Stimulated activated CD8-positive, alpha-beta memory T cell treated with anti-CD3 and anti-CD28 coated beads, Interleukin-15, amount 100 ng/mL, for 48 hours (primary cell): ENCODE measurements at places on chromosomes 16 and 17.

DNA sequence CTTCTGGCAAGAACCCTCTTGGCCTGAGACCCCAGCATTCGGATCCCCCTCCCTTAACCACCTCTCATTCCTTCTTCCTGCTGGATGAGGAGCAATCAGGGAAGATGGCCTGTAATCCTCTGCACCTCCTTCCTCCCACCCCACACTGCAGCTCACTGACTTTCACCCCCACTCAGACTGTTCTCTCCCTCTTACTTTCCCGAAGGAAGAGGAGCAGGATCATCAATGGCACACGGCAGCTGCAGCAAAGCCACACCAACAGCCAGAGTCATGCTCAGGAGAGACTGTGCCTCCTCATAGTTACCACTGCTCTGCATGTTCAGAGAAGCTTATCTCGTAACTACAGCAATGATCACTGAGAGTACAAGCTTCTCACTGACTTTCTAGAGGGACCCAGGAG lies 10.1 kb upstream of the TMEM101 start:
- no peak for DNase-seq

- DNase-seq, result no peak
Measured at GRCh38 chr16:2966808-2967191, 2.3 kb upstream of the PAQR4 start.

- no peak for DNase-seq
Measured at GRCh38 chr16:12061336-12062055, 85.0 kb downstream of the SNX29 start.

DNA sequence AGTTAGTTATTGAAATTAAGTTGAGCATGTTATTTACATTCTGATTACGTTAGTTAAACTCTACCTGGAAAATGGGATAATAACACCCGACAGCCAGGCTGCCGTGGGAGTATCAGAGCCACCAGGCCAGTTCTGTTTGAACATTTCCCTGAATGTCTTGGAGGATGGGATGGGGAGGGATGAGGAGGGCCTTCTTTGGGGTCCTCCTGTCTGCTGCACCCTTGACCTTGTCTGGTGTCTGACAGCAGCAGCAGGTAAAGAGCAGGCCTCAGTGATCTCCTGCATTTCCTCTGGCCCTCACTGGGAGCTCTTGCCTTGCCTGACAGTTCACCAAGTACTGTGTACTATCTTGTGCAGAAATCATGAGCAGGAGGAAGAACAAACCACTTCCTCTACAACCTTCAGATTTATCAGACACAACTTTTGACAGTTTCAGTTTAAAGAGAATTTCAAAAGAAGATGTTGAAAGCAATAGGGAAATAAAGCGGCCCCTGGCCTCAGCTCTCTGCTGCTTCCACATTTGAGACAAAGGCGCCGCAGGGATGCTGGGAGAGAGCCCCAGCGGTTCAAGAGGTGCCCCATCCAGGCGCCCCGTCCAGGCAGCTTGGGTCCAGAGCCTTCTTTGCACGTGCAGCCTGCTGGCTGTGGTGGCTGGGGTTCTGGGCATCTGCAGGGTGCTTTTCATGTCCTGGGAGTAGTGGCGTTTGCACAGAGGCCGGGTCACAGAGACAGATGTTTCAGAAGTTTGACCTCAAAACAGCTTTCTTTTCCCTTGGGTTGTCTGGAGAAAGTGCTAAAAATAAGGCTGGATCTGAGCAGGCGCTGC lies 25.3 kb downstream of the CMIP start:
- DNase-seq, result no peak

DNA sequence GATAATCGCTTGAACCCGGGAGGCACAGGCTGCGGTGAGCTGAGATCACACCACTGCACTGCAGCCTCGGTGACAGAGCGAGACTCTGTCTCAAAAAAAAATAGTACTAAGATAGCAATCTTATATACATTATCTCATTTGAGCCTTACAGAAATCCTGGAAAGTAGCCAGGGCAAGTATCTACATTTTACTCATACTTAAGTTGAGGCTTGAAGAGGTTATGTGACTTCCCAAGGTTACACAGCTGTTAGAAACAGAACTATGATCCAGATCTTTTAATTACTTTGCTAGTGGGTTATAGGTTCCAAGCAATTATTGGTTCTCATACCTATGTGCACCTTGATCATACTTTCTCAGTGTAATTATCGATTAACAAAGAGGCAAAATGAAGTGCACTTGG lies 15.4 kb downstream of the C17orf78 start:
- DNase-seq, result no peak

DNA sequence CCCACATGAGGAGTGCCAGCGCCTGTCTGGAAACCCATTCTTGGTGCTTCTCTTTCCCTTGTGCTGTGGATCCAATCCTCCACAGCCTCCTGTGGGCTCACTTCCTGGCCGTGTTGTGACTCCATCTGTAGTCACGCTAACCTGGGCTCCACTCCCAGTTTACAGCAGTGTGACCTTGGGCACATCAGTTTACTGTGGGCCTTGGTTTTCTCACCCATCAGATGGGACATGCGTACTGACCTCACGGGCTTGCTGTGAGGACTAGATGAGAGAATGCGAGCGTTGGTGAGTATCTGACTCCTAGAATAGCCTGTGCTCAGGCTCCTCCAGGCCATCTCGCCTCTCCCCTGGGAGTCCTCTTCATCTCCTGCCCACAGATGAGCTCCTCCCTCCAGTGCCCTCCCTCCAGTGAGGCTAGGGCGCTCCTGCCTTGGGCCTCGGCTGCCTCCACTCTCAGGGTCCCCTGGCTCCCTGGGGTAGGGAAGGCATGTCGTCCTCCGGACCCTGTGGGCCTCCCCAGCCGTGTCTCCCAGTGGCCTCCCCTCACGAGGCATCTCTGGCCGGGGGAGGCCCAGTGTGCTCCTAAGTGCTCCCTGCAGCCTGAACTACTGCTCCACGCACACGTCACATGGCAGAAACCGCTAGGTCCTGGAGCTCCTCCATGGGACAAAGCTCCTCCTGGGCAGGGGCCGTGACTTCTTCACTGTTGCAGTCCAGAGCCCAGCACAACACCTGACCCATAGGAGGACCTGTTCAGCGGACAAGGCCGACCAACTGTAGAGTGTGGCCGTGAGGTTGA lies 5.2 kb upstream of the FOXJ1 start:
- DNase-seq, result no peak

DNA sequence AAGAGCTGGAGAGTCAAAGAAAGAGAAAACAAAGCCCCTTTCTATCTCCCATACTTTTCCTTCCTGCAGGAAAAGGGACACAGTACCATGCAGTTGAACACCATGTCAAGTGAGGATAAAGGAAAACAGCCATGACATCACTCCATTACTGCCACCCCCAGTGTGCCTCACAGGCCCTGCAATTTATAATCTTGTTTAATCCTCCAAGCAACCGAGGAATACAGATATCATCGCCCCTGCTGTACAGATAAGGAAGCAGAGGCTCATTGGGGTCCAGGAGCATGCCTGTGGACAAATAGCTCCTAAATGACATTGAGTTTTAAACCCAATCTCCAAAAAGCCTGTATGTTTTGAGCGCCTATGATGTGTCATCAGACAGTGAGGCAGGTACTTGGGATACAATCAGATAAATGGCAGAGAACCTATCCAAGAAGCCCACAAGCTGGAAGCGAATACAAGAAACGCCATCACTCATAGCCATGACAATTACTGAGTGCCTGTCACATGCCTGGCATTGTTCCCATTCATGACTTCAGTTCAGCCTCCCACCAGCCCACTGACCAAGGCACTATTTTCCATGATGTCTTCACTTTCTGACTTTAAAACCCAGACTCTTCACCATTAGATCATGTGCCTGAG lies 45.5 kb downstream of the CPPED1 start:
- no peak for DNase-seq

GRCh38 chr17:78933959-78934568 lies 8.9 kb upstream of the TIMP2 start:
- DNase-seq, result no peak

DNA sequence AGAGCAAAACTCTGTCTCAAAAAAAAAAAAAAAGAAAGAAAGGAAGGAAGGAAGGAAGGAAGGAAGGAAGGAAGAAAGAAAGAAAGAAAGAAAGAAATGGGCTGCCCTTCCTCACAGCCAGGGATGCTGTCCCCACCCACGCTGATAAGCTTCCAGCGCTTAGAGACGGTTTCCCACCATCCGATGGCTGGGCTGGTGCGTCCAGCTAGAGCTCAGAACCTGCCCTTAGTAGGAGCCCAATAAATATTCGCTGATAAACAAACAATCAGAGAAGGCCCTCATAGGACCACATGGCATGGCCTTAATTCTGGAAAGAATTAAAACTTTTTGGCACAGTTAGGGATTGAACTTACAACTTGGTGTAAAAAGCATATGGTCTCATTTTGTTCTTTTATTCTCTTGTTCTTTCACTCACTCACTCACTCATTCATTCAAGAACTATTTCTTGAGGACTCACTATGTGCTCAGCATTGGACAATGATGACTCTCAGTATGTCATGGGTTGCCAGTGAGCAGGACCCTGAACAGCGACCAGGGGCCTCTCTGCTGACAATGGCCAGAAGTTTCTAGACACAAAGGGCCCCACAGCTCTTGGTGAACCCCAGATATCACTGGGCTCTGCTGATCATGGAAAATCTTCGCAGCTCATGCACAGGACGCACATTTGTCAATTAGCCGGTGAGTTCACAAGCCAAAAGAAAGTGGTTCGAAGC lies 32.5 kb upstream of the TNRC6C start:
- DNase-seq, result no peak

GRCh38 chr16:76947749-76948148 lies 243.2 kb upstream of the MON1B start:
- no peak for DNase-seq

DNA sequence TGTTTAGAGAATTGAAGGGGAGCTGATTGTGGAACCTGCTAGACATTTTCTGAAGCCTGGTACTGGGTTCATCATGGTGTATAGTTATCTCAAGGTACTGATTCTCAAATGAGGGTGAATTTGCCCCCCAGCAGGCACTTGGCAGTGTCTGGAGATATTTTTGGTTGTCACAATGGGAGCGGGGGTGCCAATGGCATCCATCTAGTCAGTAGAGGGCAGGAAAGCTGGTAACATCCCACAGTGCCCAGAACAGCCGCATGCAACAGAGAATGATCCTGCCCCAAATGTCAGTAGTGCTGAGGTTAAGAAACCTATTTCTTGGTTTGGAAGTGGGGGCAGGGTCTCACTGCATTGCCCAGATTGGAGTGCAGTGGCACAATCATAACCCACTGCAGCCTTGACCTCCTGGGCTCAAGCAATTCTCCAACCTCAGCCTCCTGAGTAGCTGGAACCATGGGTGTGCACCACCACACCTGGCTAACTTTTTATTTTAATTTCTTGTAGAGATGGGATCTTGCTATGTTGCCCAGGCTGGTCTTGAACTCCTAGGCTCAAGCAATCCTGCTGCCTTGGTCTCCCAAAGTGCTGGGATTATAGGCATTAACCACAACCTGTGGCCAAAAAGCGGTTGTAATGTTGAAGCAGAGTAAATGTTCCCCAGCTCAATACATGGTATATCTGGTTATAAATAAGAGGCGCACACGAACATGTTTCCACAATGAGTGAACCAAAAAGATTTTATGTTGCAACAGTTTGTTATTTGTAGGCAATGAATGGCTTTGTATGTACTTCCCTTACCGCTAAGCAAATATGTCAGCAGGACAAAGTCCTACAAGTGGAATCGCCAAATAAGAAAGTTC lies 46.4 kb upstream of the EEF2KMT start:
- no peak for DNase-seq

- no peak for DNase-seq
Measured at GRCh38 chr16:72751076-72751475, 296.9 kb downstream of the ZFHX3 start.

DNA sequence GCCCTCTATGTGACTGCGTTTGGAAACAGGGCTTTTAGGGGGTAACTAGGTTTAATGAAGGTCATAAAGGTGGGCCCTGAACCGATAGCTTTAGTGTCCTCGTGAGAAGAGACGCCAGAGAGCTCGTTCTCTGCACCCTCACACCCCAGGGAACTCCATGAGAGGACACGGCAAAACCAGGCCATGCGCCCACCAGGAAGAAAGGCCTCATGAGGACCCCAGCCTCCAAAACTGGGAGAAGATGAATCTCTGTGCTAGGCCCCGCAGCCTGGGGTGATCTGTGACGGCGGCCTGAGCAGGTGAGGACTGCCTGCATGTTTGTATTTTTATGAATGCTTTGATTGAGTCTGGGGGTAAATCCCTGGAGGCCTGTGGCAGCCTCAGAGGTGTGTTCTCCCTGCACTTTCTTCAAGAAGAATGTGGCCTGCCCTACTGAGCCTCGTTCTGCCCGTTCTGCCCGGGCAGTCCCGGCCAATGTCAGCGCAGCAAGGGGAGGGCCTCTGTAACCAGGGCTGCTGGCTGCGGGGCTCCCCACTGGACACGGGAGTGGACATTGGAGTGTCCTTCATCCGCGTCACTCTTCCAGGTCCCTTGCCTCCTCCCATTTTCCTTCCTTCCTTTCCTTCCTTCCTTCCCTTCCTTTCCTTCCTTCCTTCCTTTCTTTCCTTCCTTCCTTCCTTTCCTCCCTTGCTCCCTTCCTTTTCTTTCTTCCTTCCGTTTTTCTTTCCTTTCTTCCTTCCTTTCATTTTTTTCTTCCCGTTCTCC lies 6.8 kb upstream of the RNF213 start:
- DNase-seq, result no peak

- no peak for DNase-seq
Measured at GRCh38 chr16:50533317-50533716, 14.9 kb upstream of the NKD1 start.

DNA sequence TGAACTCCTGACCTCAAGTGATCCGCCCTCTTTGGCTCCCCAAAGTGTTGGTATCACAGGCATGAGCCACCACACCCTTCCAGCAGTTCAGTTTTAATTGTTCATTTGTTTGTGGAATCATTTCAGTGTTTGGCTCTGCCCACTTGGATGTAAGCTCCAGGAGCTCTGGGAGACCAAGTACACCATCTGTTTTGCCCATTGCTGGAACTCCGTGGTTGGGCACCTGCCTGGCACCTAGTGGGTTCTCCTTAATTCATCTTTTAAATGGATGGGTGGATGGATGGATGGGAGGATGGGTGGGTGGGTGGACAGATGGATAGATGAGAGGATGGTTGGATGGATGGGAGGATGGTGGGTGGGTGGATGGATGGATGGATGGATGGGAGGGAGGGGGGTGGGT lies 953 bp upstream of the NECAB2 start:
- no peak for DNase-seq

DNA sequence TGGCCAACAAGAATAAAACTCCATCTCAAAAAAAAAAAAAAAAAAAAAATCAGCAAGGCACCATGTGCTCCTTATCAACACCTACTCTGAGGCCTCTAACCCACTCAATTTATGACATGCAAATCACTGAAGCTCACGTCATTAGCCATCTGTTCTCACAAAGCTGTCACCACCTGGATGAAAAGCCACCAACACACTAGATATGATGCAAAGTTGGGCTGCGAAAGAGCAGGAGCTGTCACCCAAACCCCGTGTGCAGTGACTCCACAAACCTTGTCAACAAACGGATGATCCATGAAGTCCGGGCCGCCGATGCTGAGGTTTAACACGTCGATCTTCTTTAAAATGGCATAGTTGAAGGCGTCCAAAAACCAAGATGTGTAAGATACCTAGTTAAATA lies 25.3 kb downstream of the MBTPS1 start:
- no peak for DNase-seq
